T follicular helper cell (primary cell): ENCODE measurements at places on chromosomes 3 and 15.

GRCh38 chr3:189772584-189772983, 141.4 kb downstream of the TP63 start:
- DNase-seq = no peak

DNA sequence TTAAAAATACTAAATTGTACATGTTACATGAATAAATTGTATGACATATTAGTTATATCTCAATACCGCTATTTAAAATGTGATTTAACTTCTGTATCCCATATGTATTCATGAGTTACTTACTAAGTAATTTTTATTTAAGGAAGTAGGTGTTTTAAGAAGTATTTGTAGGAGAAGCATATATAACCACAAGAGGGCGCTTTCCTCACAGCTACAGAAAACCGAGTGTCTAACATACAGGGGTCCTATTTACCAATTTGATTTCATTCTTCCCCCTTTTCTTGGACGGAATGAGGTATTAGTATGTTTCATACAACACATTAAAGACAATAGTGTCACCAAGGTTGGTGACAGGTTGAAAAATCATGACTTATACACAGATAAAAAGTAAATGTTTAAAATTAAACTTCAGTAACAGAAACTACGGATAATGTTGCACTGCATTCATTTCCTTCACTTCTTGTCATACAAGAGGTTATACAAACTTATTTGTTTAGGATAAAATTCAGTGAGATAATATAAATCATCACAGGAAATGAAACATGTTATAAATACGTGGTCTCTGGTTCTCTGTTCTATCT, 253.6 kb downstream of the MAGI1 start:
- DNase-seq = no peak

GRCh38 chr15:59950603-59951388, 53.3 kb upstream of the FOXB1 start:
- DNase-seq = no peak

- DNase-seq = no peak
Measured at GRCh38 chr15:39376371-39376909, 204.4 kb upstream of the THBS1 start.

DNA sequence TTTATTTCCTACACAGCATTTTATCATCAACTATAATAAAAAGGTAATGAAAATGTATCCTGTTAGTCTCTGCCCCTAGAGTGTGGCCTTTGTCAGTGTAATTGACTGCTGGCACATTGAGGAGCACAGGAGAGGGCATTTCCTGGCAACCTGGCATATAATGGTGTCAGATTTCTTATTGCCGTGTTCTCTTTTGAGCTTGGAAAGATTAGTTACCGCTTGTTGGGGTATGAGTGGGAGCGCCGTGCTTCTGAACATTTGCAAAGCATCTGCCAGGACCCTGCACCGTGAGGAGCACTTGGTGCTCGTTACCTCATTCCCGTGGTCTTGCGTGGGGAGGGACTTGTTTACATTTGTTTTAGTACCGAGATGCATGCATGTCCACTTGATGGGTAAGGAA, 124.4 kb downstream of the PTPRG start:
- DNase-seq = no peak

- no peak for DNase-seq
Measured at GRCh38 chr3:191070762-191071403, 128.2 kb upstream of the OSTN start.
